ENCODE measurements at places on chromosomes 7 and 10.

DNA sequence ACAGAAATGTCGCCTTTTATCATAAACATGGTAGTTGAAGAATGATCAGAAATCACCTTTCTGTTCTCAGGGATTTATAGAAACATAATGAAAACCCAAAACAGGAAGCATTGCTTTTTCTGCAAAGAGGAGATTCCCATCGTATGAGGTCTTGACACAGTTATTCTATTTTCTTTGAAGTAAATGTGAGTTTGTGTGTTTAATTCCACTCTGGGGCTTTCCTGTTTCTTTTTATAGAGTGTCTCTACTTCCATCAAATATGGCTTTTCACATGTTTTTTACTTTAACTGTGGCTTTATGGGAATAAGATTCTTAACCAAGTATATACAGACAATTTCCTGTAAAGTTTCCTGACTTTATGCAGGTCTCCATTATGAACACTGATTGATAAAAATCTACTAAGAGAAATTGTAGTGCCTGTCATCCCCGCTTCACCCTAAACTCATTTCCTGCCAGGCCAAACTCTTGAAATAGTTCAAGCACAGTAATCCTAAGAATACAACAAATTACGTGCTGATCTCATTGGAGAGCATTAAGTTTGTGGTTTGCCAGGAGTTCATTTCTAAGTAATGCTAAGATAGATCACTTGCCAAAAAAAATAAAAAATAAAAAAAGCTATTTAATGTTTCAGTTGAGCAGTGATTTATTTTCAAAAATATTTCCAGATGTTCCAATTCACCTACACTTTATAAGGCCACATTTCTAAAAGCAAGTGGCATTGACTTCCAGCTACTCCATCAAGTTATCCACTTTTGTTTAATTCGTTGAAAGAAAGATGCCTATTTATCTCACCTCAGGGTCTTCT, 52.2 kb upstream of the SEC61G start:
- no peak for DNase-seq

GRCh38 chr7:86963599-86964230, 95.7 kb downstream of the ELAPOR2 start:
- no peak for DNase-seq

- DNase-seq = no peak
Observed at GRCh38 chr10:32937911-32938424, 20.1 kb downstream of the ITGB1 start.

GRCh38 chr10:103789771-103790201, 65.6 kb downstream of the SH3PXD2A start:
- DNase-seq = no peak

- no peak for DNase-seq
Observed at GRCh38 chr10:4434516-4435071, 391.4 kb upstream of the AKR1E2 start.

GRCh38 chr7:143255564-143255963, 7.7 kb upstream of the GSTK1 start:
- no peak for DNase-seq

DNA sequence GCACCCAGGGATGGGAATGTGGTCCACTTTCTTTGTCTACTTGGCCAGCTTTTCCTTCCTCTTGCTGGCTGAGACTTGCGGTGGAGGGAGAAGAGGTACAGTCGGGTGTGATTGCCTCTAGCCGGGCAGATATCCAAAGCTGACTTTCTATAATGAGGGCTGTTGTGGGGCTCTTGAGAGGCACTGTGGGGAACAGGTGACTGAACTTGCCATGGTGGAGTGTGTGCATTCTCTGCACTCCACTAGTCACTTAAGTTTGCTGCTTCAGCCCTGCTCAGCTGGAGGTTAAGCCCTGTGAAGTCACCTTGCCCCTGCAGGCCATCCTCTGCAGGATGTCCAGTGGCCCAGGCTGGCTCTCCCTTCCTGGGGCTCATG, 116.6 kb downstream of the AOAH start:
- no peak for DNase-seq

DNA sequence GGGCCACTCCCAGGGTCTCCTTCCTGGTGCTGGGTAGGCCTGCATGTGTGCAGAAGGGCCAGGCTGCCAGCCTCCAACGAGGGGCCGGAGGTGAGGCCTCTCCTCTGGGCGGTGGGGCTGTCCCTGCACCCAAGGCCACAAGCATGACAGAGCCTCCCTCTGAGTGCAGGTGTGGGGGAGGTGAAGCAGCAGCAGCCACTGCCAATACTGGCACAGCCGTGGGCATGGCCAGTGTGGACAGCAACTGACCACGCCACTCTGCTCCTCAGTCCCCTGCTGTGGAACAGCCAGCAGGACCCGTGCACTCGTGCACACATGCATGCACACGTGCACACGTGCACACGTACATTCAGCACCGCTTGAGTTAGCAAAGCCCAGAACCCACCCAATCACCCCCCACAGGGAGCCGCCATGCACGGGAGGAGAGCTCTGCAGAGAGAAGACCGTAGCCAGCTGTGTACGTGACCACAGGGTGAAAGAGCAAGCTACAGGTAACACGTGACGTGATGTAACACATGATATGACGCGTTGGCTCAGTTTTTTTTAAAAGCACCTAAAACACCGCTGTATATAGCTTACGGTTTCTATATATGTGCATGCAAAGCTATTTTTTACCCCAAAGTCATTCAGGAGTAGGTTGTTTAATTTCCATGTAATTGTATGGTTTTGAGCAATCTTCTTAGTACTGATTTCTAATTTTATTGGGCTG, 23.1 kb downstream of the PAPOLB start:
- no peak for DNase-seq

- no peak for DNase-seq
Observed at GRCh38 chr7:16543456-16543855, 16.8 kb downstream of the LRRC72 start.

DNA sequence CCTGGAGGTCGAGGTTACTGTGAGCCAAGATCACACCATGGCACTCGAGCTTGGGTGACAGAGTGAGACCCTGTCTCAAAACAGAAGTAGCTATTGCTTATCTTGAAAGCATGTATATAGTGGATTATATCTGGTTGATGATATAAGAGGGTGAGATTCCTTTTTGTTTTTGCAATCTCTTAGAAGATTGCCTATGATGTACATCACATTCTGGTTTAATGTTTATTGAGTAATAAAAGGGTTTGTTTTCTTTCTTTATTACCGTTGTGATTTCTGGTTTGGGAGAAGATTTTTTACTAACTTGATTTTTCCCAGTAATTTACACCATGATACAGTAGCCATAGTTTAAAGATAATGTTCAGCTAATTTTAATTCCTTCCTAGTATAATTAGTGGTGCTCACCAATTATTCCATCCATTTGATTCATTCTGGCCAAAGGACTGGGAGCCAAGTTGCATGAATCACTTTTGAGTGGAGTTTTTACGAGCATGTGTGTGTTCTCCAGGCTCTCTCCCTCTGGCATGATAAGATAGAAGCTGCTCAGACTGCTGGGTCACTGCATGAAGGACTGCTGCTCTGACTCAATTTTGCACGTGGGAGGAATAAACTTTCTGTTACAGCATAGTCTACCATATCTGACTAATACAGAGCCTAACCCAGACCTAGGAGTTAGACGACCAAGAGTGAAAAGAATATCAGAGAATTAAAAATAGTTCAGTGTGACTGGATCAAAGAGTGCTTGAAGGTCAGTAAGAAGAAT, 13.5 kb upstream of the TSPAN13 start:
- DNase-seq = no peak

DNA sequence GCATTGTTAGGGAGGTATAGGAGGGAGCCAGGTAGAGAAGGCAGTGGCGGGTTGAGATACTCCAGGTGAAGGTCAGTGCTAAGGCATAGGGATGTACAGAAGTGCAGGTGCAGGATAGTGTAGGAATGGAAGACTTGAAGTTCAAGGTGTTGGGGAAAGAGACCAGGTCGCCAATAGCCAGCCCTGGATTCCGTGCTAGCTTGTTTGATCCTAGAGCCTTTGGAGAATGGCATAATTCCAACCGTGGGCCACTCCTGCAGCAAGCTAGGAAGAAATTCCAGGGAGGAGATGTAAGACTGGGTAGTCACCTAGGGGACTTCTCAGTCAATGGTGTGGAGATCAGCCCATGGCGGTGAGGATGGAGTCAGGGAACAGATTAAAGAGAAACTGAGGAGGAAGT, 272.7 kb downstream of the RPS24 start:
- no peak for DNase-seq

- no peak for DNase-seq
Observed at GRCh38 chr10:33237736-33238624, 96.5 kb downstream of the NRP1 start.

- no peak for DNase-seq
Observed at GRCh38 chr10:23478570-23478969, 39.7 kb downstream of the OTUD1 start.

DNA sequence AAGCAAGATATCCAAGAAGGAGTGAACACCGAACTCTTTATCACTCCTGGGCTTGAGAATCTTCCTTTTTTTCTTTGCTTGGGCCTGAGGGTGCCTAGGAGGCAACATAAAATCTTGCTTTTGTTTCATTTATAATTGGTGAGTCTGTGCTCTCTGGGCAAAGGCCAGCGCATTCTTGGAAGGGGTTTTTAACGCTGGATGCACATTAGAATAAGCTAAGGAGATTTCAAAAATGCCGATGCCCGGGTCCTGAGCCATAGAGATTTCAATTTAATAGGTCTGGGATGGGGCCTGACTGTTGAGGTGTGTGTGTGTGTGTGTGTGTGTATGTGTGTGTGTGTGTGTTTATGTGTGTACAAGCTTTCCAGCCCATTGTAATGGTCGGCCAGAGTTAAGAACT, 62.0 kb upstream of the SORCS3 start:
- DNase-seq = no peak

GRCh38 chr7:114949231-114949630, 27.3 kb downstream of the MDFIC start:
- DNase-seq = no peak

DNA sequence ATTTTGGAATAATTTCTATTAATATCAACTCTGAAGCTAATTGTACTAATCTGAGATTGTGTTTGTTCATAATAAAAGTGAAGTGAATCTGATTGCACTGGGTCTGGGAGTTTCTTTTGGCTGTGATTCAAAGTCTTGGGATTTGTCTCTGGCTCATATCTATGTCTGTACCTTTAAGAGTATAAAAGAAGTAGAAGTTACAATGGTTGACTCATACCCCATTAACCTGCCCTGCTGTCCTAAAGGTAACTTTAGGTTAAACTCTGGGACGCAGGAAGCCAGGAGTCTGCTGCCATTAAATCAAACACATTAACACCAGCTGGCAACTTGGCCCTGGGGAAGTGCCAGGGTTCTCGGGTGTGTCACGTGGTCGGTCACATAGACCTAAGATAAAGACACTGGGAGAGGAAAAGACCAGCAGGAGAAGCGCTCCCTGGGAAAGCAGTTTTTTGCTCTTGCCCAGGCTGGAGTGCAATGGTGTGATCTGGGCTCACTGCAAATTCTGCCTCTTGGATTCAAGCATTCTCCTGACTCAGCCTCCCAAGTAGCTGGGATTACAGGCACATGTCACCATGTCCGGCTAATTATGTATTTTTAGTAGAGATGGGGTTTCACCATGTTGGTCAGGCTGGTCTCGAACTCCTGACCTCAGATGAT, 17.8 kb downstream of the SCD start:
- DNase-seq = peak; percentile 83

GRCh38 chr10:81135851-81136250, 598.1 kb downstream of the SH2D4B start:
- no peak for DNase-seq

GRCh38 chr7:157745721-157746709, 409.2 kb downstream of the DNAJB6 start:
- DNase-seq = no peak

DNA sequence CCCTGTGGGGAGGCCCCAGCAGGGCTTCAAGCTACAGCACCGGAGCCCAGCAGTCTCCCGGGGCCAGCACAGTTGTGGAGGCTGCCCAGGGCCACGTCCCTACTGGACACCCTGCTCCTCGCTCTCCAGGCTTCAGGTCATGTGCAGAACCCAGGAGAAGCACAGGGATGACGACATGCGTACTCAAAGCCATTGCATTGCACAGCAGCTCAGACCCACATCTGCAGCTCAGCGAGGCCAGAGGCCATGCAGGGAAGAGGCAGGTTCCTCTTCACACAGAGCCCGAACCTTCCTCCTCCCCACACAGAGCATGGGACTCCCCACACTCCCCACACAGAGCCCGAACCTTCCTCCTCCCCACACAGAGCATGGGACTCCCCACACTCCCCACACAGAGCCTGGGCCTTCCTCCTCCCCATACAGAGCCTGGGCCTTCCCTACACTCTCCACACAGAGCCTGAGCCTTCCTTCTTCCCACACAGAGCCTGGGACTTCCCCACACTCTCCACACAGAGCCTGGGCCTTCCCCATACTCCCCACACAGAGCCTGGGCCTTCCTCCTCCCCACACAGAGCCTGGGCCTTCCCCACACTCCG, 12.3 kb downstream of the CFAP46 start:
- no peak for DNase-seq

GRCh38 chr10:17816199-17816598, 7.1 kb downstream of the MRC1 start:
- DNase-seq = no peak

GRCh38 chr7:41869091-41869490, 166.2 kb upstream of the INHBA start:
- no peak for DNase-seq

DNA sequence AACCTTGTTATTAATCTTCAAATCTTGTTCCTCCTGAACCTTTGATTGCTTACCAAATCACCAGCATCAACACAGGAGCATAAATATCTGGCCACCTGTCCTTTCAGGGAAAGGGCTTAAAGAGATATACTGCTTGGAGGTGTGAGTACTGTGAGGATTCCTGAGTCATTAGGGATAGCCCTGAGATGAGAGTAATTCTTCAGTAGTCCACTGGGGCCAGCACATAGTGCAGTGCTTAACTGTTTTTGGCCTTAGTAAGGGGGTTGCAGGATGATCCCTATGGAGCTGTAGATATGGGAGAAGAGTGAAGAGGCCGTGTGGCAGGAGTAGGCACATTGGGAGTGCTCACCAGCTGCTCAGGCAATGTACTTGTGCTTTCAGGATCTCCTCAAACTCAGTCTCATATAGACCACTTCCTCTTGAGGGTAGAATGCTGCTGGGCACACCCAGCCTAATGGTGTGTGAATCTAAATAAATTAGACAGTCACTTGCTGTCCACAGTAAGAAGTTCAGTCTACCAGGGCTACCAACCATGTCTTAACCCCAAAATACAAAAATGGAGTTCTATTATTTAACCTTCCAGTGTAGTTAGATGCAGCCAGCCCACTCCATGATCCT, 26.5 kb upstream of the GPR141 start:
- DNase-seq = no peak

- DNase-seq = no peak
Observed at GRCh38 chr7:114647518-114647917, 232.9 kb downstream of the FOXP2 start.

All from suprapubic skin (tissue), 4 donors.